Fibroblast of skin of left biceps (primary cell): ENCODE measurements at places on chromosomes 6 and 20.

DNA sequence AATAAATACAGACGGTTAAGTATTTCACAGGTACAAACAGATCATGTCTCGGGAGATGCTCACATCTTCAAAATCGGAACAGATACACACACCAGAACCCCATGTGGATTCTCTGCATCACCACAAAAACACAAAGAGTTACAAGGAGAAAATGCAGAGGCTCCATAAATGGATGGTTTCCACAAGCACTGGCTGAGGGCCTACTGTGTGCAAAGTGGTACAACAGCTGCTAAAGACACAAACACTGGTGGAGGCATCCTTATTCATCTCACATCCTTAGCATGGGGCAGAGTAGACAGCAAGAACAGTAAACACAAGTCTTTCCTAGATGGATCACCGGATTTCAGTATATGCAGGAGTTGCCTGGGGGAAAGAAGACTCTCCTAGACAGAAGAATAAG lies 88.8 kb downstream of the DTNBP1 start:
- DNase-seq: no peak

- no peak for DNase-seq
Observed at GRCh38 chr6:21228876-21229460, 364.6 kb upstream of the SOX4 start.

- no peak for DNase-seq
Observed at GRCh38 chr20:5189917-5190316, 63.1 kb downstream of the CDS2 start.

GRCh38 chr20:34075647-34076046 lies 36.4 kb downstream of the EIF2S2 start:
- DNase-seq: no peak

- DNase-seq: no peak
Observed at GRCh38 chr6:53033764-53034163, 31.4 kb upstream of the FBXO9 start.

DNA sequence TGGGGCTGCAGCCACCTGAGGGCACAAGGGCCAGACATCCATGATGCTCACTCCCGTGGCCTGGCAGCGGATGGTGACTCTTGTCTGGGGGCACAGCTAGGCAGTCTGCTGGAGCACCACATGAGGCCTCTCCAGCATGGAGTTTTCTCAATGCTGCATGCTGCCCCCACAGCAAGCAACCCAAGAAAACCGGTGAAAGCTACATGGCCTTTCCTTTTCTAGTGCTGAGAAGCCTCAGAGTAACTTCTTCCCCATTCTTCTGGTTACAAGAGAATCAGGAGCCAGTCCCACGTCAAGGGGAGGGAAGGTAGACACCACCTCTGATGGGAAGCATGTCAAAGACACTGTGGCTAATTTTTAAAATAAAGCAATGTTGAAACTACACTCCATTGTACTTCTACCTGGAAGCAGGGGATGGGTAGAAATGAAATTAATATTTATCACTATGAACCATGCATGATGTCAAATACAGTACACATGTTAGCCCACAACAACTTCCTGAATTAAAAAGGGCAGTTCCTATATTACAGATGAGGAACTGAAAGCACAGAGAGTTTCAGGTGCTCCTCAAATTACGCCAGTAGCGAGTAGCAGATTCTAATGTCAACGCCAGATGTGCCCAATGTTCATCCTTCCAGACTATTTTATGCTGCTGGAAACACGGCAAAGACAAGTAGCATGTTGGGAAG lies 101.5 kb downstream of the LAMP5 start:
- no peak for DNase-seq

- DNase-seq: no peak
Observed at GRCh38 chr6:157226761-157227160, 96.6 kb downstream of the TMEM242 start.

DNA sequence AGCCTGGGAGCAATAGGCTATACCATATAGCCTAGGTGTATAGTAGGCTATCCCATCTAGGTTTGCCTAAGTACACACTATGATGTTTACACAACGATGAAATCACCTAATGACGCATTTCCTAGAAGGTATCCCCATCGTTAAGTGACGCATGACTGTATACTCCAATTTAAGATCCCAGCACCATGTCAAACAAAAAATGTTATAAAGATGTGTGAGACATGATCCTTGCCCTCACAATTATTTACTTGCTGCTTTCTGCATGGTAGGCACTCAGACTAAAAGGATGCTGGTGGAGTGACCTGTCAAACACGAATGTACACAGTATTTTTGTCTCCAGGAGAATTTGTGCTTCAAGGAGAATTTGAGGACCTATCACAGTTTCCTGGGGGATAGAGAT lies 32.3 kb downstream of the SNAP25 start:
- no peak for DNase-seq

GRCh38 chr6:84738996-84739865 lies 25.2 kb downstream of the TBX18 start:
- no peak for DNase-seq

- DNase-seq: no peak
Observed at GRCh38 chr6:37480118-37480736, 19.5 kb downstream of the CCDC167 start.

- no peak for DNase-seq
Observed at GRCh38 chr6:44255871-44256774, 1.2 kb downstream of the SLC35B2 start.

- no peak for DNase-seq
Observed at GRCh38 chr20:3237011-3237957, 1.7 kb downstream of the SLC4A11 start.

- no peak for DNase-seq
Observed at GRCh38 chr6:151149793-151150192, 90.0 kb upstream of the AKAP12 start.

DNA sequence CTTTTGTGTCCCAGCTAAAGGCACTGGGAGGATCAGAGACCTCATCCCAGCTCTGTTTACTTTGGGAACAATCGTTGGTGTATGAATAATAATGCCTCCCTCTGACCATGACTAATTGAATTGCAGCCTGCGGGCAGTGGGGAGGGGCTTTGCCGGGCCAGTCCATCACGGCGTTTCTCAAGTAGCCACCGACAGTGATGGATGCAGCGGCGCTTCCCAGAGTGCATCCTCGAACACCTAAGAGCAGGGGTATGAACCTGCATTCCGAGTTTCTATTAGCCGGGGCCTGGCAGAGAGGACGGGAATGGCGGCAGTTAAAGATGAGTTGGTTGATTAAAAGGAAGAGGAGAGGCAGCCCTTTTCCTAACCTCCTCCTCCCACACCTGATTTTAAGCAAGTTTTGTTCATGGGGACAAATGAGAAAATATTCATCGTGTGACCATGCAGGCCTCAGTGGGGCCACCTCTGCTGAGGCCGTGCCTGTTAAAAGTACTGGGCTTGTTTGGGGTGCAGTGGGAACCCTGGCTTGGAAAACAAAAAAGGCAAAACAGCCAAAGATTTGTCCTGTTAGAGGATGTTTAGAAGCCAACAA lies 154.1 kb downstream of the FOXA2 start:
- no peak for DNase-seq

DNA sequence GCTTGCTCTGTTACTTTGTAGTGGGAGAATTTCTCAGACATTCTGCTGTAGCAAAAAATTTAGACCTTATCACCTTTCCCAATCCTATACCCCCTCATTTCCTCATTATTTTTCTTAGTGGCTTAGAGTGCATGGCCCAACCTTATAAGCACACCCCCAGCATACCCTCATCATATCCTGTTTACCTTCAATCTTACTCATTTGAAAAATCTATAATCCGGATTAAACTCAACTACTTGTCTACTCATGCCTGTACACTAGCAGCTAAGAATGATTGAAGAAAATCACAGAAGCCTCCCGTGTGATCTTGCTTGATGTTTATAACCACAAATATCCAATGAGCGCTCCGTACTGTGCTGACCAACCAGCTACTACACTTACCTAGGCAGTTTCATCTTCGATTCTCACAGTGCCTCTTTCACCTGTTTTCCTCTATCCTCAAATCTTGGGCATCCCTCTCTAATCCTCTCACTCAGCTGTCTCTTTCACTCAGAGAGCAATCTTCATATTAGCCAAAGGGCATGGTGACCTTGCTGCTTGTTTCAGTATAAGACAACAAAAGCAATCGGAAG lies 36.6 kb downstream of the AIG1 start:
- no peak for DNase-seq

DNA sequence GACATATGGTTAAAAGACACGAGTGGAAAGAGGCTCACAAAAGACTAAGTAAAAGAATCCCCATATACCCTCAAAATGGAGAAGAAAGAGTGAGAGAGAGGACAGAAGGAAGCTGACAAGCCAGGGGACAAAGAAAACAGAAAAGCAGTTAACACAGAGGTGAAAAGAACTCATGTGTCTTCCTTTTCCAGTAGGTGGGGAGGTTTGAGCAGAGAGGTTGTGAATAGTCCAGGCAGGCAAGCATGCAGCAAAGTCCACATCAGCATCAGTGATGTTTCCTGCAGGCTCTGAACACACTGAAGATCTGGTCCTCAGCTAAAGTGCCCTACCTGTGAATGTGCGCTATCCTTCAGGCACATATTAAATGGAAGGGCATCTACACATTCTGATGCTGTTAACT lies 196.5 kb upstream of the IRAK1BP1 start:
- no peak for DNase-seq

GRCh38 chr6:79137671-79138070 lies 59.6 kb upstream of the PHIP start:
- DNase-seq: no peak

- peak; percentile 77 for DNase-seq
Observed at GRCh38 chr6:81895511-81896185, 143.2 kb upstream of the TENT5A start.

- no peak for DNase-seq
Observed at GRCh38 chr6:52821842-52822241, 18.2 kb upstream of the GSTA1 start.

DNA sequence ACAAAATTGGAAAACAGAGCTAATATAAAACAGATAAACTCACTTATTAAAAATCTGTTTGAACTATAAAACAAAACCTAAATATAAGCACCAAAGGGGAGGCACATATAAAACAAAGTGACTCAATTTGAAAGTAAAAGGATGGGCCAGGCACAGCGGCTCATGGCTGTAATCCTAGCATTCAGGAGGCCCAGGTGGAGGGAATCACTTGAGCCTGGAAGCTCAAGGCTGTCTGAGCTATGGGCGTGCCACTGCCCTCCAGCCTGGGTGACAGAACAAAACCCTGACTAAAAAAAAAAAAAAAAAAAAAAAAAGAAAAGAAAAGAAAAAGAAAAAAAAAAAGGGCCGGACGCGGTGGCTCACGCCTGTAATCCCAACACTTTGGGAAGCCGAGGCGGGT lies 31.1 kb upstream of the SMAP1 start:
- no peak for DNase-seq

- no peak for DNase-seq
Observed at GRCh38 chr6:44723439-44724197, 336.1 kb downstream of the CDC5L start.

GRCh38 chr20:38609815-38610214 lies 8.2 kb downstream of the ARHGAP40 start:
- DNase-seq: no peak
